Jurkat, Clone E6-1 (cell line): ENCODE measurements at places on chromosomes 4 and X.

GRCh38 chr4:57077550-57078343 lies 32.4 kb downstream of the IGFBP7 start:
- no peak for DNase-seq

DNA sequence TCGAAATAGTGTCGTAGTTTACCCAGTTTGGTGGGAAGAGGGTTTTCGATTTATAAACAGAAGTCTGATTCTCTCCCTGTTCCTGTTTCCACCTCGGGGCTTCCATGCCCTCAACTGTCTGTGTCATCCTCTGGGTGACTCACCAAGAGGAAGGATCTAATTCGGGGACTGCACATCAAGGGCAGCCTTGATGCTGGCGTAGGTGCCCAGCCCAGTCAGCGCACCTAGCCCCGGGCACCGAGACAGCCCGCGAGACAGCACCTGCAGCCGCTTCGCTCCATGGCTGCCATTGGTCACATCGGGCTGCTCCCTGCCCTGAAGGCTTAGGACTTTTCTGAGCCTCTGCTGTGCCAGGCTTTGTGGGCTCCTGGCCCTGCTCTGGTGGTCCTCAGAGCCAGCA lies 7.7 kb downstream of the ABCD1 start:
- DNase-seq, result no peak

DNA sequence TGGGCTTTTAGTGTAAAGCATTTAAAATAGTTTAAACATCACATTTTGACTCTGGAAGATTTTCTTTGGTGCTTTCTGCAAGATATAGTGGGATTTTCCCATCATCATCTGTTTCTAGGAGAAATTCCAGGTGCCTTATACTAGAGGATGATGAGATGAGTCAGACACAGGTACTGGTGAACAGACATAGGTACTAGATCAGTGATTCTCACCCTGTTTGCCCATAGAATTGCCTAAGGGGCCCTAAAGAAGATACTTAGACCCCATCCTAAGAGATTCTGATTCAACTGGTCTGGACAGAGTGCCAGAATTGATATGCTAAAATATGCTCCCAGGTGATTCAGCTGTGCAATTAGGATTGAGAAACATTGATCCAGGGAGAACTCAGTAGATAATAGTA lies 9.7 kb downstream of the TSPAN7 start:
- DNase-seq, result no peak

DNA sequence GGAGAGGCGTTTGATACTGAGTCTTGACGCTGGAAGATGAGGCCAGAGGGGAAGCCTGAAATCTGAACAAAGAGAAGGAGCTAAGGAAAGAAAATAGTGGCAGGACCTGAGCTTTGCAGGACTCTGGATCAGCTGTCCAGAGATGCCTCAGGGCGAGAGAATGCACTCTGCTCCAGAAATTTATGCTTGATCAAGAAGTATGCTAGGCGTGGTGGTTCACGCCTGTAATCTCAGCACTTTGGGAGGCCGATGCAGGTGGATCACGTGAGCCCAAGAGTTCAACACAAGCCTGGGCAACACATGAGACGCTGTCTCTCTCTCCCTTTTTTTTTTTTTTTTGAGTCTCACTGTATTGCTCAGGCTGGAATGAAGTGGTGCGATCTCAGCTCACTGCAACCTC lies 1.9 kb downstream of the TRIM75 start:
- DNase-seq, result no peak

DNA sequence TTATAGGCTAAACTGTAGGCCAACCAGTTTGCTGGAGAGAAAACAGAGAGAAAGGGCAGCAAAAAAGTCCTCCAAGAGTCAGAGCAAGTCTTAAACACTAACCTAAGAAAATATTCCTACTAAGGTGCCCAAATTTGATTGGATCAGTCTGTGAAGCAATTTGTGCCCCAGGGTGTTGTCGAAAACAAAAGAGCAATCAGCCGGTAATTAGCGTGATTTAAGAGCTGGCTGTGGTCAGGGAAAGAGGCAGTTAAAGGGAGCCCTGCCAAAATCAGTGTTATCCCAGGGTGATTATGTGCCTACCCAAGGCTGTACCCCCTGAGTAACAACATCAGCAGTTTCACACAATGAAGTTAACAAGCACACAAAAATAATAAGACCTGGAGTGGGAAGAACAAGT lies 6.4 kb upstream of the BRWD3 start:
- DNase-seq, result no peak
